ENCODE measurements at places on chromosomes 7 and 10.

- DNase-seq: no peak
Observed at GRCh38 chr10:43904844-43905243, 256.2 kb upstream of the ZNF32 start.

DNA sequence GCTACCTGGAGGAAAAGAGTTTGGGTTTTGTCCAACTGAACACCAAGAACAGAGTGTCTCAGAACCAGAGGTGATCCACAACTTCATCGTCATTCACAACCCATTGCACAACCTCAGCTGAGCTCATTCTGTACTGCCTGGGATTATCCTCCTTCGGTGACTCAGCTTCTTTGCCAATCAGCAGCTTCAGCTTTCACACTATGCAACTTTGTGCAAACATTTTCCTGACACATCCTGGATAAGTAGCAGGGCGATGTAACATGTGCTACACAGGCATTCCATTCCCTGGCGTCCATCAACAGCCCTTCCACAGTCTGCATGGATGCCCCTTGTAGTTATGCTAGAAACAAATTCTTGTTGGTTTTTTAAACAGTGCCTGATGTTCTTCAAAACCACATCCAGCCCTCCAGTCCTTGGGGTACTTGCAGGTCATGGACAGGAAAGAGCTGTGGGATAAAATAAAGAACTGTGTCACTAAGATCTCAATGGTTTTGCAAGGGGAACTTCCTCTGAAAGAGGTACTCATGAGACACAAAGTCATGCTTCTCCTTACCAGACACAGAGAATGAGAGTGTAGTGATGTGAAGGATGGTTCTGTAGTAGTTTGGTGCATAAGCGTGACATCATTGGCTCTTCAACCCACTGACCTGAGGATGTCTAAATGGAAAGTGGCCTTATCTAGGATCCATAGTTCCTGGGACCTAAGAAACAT lies 478.5 kb downstream of the KIF20B start:
- DNase-seq: no peak

DNA sequence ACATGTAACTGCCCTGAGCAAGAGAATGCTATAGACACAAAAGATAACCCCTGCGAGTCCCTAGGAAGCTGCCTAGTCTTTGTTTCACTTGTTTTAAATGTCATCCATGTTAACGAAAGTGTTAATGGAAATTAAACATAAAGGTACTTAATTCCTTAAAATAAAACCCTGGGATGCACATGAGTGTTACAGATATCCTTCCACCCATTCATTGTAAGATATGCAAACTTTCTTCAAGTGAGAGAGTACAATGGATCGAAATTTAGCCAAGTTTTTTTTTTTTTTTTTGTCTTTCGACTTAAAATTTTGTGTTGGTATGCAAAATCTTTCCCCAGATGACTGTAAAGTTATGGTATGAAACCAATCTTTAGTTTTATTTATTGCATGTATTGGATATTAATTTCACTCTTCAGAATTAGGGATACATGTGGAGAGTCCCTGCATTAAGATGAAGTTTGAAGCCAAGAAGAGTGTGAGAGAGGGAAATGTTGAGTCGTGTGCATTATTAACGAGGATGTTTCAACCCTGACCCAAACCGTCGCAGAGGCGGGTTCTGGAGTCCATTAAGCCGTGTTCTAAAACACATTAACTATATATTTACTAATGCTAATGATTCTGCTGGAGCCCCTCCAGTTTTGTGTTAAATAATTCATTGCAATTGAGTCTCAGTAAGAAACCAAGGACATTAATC lies 1.6 kb downstream of the CDK14 start:
- DNase-seq: no peak

DNA sequence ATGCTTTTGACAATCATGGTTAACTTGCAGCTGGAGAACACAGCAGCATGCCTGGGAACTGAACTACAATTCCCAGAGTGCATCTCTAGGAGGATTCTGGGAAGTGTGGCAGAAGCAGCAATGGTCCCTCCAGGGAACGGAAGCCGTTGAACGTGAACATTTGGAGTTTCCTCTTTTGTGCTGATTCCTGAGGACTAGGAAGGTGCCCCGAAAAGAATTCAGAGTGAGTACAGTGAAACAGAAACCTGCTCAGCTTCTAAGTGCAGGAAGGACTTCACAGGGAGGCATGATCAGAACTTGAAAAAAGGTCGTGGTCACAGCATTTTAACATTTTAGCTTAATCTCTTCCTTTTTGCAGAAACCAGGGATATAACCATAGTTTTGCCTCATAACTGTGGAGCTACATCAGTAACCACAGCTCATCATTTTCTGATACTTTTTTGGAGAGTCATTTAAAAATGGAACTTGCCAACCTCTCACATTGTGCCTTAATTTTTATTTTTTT lies at the start of gene NUDT13:
NUDT13 (plus strand) TSS at position 111 of the 505 bp plus-strand sequence. CDS start 3,911 bp downstream, outside the sequence.
- peak; percentile 2 for DNase-seq

DNA sequence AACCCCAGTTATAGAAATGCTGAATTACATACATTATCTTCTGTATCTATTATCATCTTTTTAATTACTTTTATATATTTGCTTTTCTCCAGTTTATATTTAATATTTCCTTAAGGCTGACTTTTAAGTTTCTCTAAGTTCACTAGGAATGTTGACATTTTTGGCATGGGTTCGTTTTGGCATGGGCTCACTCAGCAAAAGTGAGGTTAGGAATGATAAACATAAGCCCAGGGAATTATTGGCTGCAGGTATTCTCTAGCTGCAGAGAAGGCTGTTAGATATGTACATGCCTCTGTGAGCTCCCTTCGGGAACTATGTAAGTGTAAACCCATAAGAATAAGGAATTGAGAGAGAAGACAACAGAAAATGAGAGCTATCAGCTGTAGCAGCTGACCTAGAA lies 63.6 kb upstream of the RAB18 start:
- DNase-seq: no peak
